ENCODE measurements at places on chromosomes 12 and 14.

DNA sequence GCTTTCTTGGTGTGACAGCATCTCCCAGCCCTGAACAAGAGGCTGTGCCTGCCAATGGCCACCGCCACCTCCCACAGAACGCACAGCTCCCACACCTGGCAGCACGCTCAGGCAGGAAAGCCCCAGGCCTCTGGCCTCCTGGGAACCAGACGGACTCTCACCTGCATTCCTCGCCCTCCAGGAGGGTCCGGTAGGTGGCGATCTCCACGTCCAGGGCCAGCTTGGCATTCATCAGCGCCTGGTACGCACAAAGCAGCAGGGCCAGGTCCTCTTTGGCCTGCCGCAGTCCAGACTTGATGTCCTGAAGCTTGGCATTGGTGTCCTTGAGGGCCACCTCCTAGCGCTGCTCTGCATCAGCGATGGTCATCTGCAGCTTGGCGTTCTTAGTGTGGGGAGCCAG is 12.1 kb upstream of the KRT77 start:
- DNase-seq = no peak

DNA sequence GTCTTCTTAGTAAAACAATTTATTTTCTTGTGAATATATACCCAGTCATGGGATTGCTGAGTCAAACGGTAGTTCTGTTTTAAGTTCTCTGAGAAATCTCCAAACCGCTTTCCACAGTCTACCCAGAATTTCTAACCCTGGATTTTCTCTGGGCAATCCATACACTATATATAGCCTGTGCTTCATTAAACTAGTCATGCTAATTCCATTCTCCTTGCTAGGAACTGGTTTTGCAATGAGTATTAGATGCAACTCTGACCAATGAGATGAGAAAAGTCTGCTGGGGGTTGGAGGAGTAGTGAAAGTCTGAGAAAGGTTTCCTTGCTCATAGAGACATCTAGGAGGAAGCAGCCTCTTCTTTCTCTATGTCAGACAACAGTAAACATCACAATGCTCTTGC is 196.1 kb upstream of the CDKN3 start:
- DNase-seq = peak; percentile 45

DNA sequence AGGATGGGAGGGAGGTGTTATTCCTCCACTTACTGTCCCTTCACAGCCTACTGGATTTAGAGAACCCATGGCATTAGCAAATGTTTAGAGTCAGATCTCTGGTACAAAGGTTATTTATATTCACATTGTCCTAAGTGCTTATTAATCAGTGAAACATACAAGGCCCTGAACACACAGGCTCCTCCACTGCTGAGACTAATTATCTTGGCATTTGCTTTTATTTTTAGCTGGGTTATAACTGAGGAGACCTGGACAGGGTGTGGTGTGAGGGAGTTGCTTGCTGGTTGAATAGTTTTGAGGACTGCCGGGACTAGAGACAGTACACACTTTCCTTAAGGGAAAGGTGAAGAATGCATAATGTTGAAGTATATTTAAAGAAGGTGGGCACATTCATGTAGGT is 77.5 kb downstream of the FIGNL2 start:
- no peak for DNase-seq

- no peak for DNase-seq
Measured at GRCh38 chr12:130838951-130839769, at the start of gene STX2. Gene STX2 (minus strand): TSS chr12:130839250. CDS start chr12:130839099, 151 bp downstream.

GRCh38 chr14:92607702-92608429 is 94.3 kb downstream of the RIN3 start:
- DNase-seq = peak; percentile 64

DNA sequence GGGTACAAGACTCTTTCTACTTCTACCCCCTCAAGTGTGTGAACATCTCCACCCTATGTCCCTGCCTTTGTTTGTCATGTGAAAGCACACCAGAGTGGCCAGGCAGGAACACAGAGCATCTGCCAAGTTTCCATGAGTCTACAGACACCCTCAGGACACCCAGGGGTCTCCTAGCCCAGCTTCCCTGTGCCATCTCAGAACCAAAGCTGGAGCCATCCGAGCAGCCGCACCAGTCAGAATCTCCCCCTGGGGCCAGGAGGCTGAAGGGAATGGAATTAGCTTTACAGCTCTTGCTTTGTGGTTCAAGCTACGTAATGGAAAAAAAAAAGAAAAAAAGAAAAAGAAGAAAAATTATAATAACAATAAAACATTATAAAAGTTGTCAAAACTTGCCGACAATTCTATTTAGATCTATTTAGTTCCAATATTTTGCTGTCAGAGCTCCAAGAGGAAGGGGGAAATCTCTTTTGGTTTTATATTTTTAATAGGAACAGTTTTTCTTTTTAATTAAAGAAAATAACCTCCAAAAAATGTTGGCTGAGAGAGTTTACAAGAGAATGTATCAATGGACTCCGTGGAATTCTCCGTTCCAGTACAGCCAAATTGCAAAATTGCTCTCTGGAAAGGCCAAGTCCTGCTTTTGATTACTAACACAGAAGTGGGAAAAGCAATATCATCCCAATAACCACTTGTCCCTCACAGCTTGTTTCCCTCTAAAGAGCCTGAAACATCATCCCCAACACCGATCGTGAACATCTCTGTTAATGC is 37.1 kb downstream of the TBX5 start:
- DNase-seq = no peak

- no peak for DNase-seq
Measured at GRCh38 chr14:102089621-102090343, 2.9 kb upstream of the HSP90AA1 start.

- DNase-seq = no peak
Measured at GRCh38 chr12:122975790-122976647, 975 bp downstream of the OGFOD2 start.

GRCh38 chr12:45336331-45336730 is 120.4 kb downstream of the ANO6 start:
- peak; percentile 76 for DNase-seq

GRCh38 chr12:93597608-93598007 is 25.1 kb downstream of the SOCS2 start:
- DNase-seq = no peak

DNA sequence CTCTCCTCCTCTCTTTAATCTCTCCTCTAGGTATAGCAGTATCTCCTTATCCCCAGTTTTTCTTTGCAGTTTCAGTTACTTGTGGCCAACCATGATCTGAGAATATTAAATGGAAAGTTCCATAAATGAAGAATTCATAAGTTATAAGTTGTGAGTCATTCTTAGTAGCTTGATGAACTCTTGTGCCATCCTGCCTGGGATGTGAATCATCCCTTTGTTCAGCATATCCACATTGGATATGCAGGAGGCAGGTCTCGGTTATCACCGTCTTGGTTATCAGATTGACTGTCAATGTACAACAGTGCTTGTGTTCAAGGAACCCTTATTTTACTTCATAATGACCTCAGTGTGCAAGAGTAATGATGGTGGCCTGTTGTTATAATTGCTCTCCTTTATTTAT is 134.0 kb downstream of the TMEM117 start:
- DNase-seq = peak; percentile 61

DNA sequence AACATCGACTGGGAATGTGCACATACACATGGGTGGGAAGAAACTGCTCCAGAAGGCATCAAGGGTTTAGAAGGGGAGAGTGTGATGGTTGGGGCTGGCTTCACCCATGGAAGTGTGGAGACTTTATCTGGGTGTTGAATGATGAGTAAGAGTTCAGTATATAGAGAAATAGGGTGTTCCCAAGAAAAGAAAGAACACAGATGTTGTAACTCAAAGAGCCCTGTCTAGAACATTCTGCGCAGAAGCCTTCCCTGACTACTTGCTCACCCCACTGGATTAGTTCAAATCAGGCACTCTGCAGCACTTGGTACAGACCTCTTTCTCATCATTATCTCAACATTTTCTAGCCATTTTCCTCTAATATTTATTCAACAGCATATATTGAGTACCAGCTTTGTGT is 491.7 kb downstream of the SNAPC1 start:
- DNase-seq = no peak

DNA sequence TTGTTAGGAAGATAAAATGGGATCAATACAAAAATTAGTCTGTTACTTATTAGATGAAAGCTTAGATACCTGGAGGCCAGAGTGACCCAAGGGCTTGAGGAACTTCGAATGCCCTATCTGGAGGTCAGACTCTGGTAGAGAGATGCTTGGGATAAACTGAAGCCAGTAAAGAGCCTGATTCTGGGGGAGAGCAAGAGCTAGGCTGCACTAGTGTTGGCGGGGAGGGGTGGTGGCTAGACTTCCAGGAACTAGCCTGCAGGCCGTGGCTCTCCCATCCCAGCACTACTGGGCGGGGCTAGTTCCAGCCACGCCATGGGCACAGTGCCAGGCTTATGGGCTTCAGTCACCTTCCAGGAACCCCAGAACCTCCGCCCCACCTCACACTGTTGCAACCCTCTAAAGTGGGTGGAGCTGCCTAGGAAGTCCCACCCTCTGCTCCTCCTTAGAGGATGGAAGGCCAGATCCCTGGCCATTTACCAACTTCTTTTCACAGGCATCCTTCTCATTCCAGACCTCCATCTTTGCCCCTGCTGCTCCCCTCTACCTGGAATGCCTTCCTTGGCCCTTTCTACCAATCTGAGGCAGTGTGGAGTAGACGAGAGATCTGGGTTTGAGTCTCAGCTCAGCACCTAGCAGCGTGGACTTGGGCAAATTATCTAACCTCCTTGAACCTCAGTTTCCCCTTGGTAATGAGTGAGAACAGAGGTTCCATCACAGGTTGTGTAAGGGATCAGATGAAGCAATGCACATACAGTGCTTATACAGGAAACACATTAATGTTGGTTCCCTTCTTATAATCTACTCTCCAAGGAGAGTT is 6.3 kb upstream of the NFE2 start:
- peak; percentile 60 for DNase-seq

- DNase-seq = no peak
Measured at GRCh38 chr12:9906873-9907272, 25.3 kb downstream of the CLEC2A start.

- DNase-seq = no peak
Measured at GRCh38 chr12:67299926-67300325, 30.8 kb downstream of the CAND1 start.

DNA sequence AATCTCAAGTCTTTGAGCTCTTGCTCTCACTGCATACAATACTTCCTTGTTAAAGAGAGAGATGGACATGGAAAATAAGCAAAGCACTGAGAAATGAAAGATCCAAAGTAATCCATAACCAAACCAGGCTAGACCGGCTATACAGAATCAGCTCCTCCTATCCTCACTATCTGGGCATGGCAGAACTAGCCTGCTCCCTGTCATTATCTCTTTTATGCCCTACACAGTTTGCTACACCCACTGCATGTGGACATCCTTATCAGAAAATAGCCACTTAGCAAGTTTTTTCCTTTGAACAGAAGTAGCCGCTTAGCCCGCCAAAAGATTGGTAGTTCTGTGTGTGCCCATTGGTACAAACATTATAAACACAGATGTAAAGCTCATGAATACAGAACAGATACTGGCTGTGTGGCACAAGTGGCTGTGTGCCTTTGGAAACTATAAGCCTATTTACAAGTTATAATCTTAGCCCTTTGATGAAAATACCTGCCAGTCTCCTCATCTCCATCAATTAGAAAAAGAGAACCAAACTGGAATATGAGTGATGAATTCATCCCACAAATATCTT is 34.7 kb downstream of the SPTB start:
- DNase-seq = no peak

- no peak for DNase-seq
Measured at GRCh38 chr14:95498622-95499353, 17.7 kb downstream of the SYNE3 start.

All from epithelial cell of prostate (primary cell).